Stimulated activated CD4-positive, alpha-beta T cell treated with anti-CD3 and anti-CD28 coated beads, TNF-alpha, amount 100 ng/mL, for 24 hours (primary cell): ENCODE measurements at places on chromosomes 16 and 17.

- no peak for DNase-seq
Measured at GRCh38 chr17:9241774-9242496, 220.6 kb downstream of the NTN1 start.

GRCh38 chr17:4499431-4500190, 930 bp downstream of the SPNS2 start:
- no peak for DNase-seq

GRCh38 chr17:62014526-62014925, 50.6 kb downstream of the MED13 start:
- no peak for DNase-seq

DNA sequence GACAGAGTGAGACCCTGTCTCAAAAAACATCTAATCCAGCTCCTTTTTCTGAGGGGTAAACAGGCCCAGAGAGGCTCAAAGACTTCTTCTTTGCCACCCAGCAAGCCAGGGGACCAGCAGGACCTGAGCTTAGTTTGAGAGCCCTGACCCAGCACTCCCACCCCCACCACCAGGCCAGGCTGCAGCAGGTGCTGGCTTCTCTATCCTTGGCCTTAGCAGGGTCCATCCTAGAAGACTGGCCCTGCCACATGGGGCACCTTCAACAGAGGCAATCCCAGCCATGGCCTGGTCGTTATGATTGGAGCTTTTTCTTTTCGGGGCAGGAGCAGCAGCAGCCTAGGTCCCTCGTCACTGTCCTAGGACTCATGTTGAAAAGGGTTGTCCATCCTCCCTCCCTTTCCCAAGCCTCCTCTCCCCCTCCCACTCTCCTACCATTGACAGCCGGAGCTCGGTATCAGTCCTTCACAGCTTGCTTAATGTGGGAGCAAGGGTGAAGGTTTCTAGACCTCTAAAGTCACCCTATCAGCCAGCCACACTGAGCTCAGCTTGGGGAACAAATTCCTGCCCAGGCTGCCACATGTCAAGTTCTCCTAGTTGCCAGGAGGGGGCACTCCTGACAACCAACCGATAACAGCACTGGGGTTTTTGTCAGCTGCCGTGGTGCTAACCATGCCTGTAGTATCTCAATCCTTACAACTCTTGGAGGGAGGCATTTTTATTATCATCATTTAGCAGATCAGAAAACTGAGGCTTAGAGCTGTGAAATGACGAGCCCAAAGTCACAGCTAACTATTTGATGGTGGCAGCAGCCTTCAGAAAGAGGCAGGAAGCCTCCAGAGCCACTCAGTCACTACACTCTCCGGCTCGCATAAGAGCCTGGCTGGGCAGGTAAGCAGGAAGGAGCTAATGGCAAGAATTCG, 11.2 kb downstream of the MRPL27 start:
- DNase-seq, result peak; percentile 28

DNA sequence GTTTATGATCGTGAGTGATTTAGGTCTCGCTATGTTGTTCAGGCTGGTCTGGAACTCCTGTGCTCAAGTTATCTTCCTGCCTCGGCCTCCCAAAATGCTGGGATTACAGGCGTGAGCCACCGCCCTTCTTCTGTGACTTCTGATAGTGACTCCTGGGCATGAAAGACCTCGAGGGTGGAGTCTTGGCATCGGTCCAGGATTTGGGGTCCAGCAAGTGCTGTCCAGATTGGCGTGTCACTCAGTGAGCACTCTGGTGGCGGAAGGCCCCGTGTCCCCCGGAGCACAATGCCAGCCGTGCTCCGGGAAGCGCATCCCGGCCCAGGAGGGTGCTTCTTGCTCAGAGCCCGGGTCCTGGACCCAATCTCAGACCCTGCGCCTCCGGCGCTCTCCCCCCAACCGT, 6.8 kb downstream of the OR1F1 start:
- no peak for DNase-seq

DNA sequence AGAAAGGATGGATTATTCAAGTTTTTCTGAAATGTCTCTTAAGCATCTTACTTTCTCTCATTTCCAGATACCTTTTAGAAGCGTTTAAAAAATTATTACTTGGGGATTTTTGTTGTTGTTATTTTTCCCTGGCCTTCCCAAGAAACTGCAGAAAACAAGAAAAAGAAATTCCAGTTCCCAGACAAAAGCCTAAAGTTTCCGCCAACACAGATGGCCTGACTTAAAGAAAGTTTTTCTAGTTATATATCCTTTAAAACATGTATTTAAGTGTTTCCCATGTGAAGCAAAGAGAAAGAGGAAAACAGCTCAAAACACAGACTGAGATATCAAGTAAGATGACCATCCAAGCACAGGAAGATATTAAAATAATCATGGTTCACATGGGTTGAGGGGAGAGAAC, 401.7 kb upstream of the MAF start:
- no peak for DNase-seq
